ENCODE measurements at places on chromosomes 6 and 20.

DNA sequence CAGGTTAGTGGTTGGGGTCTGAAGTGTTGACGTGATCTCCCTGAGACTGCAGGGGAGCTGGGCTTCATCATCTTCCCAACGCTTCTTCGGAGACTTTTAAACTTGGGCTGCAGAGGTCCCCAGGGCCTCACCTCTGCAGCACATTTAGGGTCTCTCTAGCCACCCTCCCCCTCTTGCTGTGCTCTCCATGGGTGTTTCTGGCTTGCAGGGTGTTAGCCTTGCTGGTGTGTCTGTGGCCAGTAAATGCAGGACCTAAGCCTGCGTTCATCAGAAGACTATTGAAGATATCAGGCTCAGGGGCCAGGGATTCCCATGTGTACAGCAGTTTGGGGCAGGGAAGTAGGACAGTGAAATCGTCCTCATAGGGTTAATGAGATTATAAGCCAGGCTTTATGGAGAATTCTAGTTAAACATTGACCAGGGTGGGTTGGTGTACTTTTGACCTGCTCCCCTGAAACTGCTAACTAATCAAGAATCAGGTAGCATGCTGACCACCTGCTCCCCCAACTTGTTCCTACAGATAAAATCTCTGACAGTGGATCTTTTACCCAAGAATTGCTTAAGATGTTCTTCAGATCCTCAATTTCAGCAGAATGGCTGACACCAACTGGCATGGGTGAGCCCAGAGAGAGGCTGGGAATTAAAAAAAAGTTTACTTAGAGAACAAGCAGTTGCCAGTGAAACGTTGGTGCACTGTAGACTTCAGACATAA is 3.8 kb upstream of the DDO start:
- DNase-seq, result no peak

DNA sequence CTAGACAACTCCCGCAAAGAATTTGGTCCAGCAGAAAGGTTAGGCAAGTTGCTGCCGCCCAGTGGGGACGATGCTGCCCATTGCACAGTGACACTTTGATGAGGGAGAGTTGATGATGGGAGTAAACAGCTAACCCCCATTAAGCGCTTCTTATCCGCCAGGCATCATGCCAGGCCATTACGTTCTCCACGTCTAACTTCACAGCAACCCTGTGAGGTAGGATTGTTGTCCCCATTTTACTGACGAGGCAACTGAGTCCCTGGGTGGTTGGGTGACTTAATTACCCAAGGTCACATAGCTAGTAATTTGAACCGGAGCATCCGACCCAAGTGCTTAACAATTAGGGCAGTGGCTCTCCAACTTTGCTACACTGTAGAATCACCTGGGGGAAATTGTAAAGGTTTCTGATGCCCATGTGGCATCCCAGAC is 738 bp downstream of the RALGAPB start:
- DNase-seq, result no peak

DNA sequence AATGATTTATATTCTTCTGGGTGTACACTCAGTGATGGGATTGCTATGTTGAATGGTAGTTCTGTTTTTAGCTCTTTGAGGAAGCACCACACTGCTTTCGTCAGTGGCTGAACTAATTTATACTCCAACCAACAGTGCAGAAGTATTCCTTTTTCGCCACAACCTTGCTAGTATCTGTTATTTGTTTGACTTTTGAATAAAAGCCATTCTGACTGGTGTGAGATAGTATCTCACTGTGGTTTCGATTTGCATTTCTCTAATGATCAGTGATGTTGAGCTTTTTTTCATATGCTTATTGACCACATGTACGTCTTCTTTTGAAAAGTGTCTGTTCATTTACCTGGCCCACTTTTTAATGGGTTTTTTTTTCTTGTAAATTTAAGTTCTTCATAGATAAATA is 583.8 kb upstream of the ARID1B start:
- no peak for DNase-seq

- DNase-seq, result no peak
These were observed 1.2 kb downstream of the PANK2 start for GRCh38 chr20:3890398-3890751.

GRCh38 chr20:62534526-62535221 is 58.9 kb upstream of the GATA5 start:
- no peak for DNase-seq
